Activated CD8-positive, alpha-beta memory T cell treated with anti-CD3 and anti-CD28 coated beads, Interleukin-2, amount 50 U/mL, for 48 hours (primary cell): ENCODE measurements at places on chromosomes 3 and 15.
A peak's percentile ranks its signal among the peaks of the same experiment; 100 is the strongest.

- DNase-seq = no peak
These were observed 29.7 kb downstream of the MKRN2OS start for GRCh38 chr3:12515631-12516030.

- no peak for DNase-seq
These were observed 1.4 kb upstream of the RAB5A start for GRCh38 chr3:19945534-19945933.

DNA sequence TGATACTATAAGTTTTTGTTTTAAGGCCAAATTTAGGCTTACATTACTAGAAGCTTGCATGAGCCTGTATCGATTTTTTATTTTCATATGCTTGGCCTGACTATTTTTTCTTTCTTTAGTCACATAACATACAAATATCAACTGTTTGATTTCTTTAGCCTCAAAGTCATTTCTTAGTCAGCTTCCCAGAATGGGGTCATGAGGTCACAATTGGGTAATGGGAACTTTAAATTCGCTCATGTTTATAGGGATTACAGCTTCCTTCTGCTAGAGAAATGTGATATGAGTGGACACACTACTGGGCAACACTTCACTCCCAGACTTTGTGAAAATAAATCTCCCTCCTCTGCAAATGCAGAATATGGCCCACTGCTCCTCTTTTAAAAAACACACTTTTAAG lies 9.1 kb upstream of the TIPARP start:
- DNase-seq = no peak

- DNase-seq = no peak
These were observed 97.8 kb upstream of the SPRED1 start for GRCh38 chr15:38154837-38155236.

DNA sequence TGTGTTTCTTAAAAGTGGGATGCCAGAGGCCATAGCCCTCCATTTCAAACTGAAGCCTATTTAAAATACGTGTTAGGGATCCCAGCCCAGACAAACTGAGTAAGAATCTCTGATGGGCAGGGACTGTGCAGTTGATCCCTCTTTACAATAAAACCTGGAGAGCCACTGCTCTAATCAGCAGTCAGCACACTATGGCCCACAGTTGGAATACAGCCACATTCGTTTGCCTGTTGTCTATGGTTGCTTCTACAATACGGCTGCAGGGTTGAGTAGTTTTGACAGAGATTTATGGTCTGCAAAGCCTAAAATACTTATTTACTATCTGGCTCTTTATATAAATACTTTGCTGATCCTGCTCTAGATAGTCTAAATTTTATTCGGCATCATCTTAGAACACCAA lies 32.4 kb downstream of the TJP1 start:
- DNase-seq = no peak

- no peak for DNase-seq
These were observed 2.0 kb downstream of the SLC22A13 start for GRCh38 chr3:38267662-38268061.

DNA sequence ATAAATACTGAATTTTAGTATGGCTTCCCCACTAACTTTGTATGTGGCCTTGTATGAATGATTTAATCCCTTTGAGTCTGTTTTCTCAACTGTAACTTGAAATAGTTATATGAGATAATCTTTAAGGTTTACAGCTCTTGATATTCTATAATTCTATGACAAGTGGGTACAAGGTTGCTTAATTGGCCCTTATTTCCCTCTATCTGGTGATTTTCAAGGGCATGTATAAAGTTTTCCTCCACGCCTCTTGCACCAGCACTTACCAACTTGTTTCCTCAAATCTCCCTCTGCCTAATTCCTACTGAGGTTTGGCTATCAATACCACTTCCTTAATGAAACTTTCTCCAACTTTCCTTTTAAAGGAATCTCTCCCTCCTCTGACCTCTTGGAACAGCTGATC lies 112.9 kb downstream of the ISL2 start:
- DNase-seq = no peak

DNA sequence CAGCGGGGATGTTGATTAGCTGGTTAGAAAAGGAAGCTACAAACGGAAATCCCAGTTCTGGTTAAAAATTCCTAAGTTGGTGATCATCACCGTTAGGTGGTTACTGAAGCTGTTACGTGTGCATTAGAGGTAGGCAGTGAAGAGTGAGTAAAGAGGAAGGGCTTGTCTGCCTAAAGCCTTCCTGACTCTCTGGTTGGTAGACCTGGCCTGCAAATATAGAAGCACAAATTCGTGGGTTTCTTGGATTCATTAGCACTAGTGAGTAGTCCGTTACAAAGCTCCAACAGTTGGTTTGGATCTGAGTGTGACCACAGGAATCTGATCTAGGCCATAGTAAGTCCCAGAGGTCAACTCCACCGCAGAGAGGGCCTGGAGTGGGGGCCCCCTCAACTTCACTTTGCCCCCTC lies 174.0 kb upstream of the TP63 start:
- DNase-seq = no peak

DNA sequence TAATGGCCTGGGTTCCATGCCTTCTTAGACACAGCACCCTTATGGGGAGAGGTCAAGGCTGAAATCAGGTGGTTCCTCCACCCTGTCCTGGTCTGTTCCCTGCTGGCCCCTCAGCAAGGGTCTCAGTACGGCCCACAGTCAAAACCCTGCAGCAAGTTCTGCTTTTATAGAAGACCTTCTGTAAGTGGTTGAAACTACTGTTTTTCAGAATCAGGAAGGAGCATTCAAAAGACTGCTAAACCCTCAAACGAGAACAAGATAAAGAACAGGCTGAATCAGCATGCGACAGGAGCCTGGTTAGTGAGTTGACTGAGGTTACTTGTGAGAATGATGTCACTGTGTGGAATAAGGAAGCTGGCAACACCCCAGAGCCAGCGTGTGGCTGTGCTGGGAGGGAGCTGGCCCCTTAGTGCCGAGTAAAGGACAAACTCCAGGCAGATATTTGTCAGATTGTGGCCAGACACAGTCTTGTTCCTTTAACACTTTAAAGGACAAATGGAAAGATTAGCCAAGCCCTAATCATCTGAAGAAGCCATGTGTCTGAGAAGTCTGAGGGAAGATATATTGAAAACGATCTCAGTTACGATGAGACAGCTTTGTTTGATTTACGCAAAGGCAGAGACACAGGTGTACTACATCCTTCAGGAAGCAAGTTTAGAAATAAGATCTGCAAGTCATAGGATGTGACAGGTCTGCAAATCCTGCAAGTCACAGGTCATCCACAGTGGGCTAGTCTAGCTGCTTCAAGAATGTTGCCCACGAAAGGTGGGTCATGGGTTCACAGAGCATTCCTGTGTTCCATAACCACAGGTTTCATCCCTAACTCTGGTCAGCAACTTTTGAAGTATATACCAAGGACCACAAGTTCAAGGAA lies 54.0 kb downstream of the B3GNT5 start:
- peak; percentile 66 for DNase-seq

DNA sequence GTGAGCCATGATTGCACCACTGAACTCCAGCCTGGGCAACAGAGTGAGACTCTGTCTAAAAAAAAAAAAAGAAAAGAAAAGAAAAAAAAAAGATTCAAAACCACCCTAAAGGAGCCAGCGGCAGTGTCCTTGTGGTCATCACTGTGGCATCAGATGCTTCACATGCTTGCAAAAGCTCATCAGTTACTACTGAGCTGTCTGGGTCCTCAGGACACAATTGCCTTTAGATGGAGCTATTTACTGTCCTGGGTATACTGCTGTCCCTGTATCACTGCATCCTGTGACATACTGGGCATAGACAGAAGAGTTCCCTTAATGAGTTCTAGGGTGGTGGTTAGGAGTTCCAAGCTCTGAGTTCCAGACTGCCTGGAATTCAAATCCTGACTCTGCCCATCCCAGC lies 85.8 kb downstream of the LINGO1 start:
- DNase-seq = no peak

DNA sequence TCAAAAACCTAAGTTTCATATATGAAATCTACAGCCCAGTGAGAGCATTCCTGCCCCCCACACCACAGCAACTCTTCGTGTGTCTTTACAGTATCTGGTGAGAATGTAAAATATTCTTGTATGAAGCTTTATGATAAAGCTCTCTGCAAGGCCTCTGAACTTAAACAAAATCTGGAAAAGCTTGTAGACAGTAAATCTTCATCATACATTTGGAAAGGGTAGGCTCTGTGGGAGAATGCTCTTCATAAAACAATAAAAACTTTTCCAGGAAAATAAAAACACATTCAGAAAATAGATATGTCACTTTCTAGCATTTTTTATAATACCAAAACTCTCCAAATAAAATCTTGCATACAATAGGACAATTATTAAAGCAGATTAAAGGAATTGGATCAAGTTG lies 1009.5 kb downstream of the NAALADL2 start:
- no peak for DNase-seq

DNA sequence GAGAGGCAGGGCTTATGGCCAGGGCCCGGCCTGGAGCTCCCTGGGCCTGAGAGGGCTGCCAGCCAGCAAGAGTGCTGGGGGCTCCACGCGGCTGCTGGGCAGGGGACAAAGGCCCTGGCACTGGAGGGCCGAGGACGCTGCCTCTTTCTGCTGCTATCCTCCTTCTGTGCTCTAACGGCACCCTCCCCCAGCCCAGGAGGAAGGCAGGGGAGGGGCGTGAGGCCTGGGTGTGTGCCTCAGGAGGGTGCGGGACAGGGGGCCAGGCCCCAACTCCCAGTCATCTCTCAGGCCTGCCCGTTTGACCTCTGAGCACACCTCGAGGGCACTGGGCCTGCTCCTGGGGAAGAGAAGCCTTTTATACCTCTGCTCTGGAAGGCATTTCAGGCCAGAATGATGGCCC lies 115.5 kb downstream of the ADCY5 start:
- no peak for DNase-seq

- no peak for DNase-seq
These were observed 19.9 kb downstream of the POLR2M start for GRCh38 chr15:57726411-57726810.
